NCI-H1436 (cell line): ENCODE measurements at places on chromosomes 16 and 17.

DNA sequence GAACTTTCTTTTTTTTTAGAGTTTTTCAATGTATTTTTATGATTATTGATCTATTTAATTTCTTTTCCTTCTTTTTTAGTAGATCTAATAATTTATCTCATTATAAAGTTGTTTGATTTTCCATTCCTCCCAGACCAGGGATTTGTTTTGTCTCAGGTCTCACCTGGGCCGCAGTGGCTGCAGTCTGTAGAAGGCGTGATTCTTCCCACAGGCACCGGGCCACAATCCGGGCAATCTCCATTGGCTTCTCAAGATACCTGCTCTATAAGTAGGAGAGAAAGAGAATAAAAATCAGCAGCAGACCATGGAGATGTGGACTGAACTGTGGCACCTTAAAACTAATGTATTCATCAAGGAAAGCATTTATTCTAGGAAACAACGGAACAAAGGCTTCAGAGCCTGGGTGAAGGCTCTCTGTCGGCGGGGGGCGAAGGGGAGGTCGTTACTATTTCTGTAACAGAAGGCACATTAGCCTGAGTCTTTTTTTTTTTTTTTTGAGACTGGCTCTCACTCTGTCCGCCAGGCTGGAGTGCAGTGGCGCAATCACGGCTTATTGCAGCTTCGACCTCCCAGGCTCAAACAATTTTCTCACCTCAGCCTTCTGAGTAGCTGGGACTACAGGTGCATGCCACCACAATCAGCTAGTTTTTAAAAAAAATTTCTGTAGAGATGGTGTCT is 42.7 kb downstream of the STAT3 start:
- DNase-seq = no peak

DNA sequence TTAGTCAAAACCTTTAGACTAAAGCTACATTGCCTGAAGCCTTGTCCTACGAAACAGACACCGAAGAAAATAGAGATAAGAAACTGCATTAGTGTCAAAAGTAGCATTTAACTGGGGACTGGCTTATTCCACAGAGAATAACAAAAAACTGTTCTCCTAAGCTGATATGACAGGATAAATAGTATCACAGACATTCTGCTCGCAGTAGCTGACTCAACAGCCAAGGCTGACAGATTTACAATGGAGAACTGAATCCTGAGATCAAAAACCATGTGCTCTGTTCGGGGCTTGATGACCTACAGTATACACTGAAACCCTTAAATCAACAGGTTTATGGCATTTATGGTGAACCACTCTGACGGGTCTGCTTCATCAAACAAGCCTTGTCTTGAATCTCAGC is 25.5 kb downstream of the ADAMTS18 start:
- no peak for DNase-seq

GRCh38 chr17:73420897-73421296 is 109.1 kb upstream of the CDC42EP4 start:
- no peak for DNase-seq

DNA sequence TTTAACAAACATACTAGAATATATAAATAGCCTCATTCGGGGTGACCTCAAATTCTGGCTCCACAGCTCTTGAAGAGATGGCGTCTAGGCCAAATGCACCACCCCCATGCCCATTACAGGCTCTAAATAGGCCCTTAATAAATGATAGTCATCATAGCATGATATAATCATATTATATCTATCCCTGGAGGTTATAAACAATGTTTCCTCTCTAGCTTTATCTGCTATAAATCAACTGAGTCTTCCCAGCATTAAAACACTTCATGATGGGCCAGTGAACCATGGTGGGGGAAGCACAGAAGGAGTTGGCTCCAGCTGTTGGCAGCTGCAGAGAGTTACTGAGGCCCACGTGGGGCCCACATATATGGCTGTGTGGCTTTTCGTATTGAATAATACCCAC is 214.9 kb upstream of the MPHOSPH6 start:
- DNase-seq = no peak

GRCh38 chr16:55391760-55392375 is 67.9 kb downstream of the IRX6 start:
- DNase-seq = no peak

DNA sequence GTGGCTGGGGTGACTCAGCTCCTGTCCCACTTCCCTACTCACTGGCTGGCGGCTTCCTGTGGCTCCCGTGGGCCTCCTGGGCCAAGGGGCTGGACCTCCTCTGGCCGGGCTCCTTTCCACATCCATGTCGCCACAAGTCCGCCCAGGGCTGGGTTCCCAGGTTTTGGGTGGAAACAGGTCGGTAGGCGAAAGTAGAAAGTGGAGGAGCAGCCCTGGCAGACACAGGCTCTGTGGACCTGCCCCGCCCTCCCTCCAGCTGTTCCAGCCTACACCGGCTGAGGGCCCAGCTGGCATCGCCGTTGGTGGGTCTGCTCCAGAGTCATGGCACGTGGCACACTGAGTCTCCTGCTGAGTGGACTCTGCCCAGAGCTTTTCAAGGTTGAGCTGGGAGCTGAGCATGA is 28.7 kb downstream of the GSE1 start:
- DNase-seq = no peak

GRCh38 chr17:732902-733720 is 715 bp downstream of the TLCD3A start:
- peak; percentile 7 for DNase-seq

GRCh38 chr17:75516619-75517296 is 430 bp downstream of the TSEN54 start:
- DNase-seq = no peak

DNA sequence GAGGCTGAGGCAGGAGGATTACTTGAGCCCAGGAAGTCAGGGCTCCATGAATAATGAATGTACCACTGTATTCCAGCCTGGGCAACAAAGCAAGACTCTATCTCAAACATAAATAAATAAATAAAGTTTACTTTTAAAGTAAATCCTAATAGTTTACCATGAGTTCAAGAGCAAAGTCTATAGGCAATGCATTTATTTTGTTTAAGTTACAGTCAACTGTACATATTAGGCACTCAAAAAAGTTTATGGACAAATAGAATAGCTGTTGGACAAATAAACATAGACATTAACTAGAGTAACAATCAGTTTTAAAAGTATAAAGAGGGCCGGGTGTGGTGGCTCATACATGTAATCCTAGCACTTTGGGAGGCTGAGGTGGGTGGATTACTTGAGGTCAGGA is 3.7 kb upstream of the AARSD1 start:
- DNase-seq = no peak

DNA sequence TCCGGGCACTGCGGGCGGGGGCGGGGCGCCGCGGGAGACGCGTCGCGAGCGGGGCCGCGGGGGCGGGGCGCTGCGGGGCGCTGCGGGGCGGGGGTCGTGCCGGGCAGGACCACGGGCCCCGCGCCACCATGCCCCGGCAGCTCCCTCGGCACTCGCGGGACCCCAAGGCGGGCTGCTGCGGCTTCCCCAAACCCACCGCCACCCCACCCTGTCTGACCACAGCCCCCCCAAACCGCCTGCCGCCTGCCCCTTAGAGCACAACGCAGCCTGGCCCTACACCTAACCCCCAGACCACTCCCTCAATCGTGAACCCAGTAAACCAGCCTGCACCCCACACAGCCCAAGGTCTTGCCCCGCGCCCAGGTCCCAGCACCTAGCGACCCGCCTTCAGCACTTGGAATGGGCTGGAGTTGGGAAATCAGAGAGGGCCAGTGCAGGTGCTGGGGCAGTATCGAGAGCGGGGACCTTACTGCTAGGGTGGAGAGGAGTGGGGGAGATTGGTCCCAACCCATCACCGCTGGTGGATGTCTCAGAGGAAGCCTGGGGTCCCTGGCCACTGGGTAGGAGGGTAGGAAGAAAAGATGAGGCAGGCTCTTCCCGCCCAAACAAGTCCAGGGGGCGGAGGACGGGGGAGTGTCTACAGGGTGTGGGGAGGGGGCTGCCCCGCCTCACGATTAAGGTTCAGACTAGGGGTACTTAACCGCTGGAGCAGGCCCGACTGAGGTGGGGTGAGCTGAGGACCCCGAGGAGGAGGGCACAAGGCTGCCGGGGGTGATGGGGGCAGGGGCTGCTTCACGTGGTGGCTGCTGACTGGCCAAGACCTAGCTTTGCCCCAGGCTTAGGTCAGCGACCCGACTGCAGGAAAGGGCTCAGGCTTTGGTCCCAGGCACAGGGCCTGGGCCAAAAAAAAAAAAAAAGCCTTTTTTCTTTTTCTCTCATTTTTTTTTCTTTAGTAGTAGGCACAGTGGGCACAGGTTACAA is 539 bp upstream of the VAMP2 start:
- peak; percentile 53 for DNase-seq
